Right cardiac atrium (tissue), 5 donors: ENCODE measurements at places on chromosomes 16 and 17.

GRCh38 chr16:9055661-9056060 is 35.8 kb upstream of the HAPSTR1 start:
- DNase-seq: no peak

DNA sequence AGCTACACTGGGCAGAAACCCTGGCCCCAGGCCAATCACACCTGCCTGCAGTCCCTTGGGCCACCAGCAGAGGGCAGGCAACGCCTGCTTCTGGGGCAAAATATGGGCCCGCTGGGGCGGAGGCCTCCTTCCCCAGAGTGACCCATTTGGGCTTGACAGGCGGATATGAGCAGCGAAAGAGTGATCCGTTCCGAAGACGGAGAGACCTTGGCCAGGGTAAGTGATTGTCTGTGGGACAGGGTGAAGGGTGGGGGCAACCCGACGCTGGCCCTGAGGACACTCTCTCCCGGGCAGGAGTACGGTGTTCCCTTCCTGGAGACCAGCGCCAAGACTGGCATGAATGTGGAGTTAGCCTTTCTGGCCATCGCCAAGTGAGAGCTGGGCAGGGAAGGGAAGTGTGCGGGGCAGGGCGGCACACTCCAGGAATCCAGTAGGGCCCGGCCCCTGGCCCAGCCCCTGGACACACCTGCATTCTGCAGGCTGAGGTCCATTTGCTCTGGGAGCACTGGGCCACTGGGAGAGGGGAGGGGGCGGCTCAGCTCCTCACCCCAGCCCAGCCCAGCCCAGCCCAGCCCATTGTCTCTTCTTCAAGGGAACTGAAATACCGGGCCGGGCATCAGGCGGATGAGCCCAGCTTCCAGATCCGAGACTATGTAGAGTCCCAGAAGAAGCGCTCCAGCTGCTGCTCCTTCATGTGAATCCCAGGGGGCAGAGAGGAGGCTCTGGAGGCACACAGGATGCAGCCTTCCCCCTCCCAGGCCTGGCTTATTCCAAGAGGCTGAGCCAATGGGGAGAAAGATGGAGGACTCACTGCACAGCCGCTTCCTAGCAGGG is 3.5 kb upstream of the NHERF1 start:
- peak; percentile 94 for DNase-seq

GRCh38 chr17:51401279-51401678 is 140.9 kb downstream of the UTP18 start:
- no peak for DNase-seq

DNA sequence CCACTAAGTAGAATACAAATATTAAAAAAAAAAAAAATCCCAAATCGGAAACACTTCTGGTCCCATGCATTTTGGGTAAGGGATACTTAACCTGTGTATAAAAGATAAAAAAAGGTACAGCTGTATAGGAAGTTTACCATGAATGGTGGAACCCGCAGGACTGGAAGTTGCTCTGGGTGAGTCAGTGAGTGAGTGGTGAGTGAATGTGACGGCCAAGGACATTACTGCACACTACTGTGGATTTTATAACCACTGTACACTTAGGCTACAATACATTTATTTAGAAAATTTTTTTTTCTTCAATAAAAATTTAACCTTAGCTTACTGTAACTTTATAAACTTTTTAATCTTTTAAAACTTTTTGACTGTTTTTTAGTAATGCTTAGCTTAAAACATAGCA is 71.3 kb upstream of the BCAR1 start:
- DNase-seq: no peak

DNA sequence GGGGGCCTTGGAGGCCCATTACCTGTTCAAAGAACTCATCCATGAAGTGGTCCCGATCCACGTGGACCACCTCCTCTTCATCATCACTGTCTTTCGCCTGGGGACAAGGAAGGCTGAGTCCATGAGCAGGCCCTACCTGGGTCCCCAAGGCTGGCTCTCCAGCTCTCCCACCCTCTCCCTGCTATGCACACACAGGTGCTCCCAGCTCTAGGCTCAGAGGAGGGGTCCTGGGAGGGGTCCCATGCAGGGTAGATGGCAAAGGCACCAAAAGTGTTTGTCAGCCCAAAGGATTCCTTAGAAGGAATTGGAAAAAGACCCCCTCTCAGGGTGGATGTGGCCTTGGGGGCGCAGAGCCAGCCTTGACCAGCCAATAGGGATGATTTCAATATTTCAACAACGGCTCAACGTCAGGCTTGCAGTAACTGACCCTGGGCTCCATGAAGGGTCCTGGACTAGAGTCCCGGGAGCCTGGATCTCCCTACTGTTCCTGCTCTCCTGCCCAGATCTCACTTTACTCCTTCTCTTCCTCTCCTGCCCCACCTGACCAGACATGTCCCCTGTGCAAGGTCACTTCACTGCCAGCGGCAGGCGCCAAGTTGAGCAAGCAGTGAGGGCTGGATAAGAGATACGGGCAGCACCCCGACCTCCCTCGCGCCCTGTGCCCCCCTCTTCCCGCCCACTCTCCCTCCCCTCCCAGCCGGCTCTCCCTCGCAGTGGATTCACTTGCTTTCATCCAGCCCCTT is 8.8 kb downstream of the STX1B start:
- DNase-seq: peak; percentile 62

GRCh38 chr17:1590029-1590746 is 27.6 kb upstream of the PITPNA start:
- peak; percentile 86 for DNase-seq

- peak; percentile 46 for DNase-seq
Measured at GRCh38 chr16:79928142-79928873, 327.8 kb upstream of the MAF start.
